Muscle of arm (tissue), 14 donors: ENCODE measurements at places on chromosomes 3 and 15.

DNA sequence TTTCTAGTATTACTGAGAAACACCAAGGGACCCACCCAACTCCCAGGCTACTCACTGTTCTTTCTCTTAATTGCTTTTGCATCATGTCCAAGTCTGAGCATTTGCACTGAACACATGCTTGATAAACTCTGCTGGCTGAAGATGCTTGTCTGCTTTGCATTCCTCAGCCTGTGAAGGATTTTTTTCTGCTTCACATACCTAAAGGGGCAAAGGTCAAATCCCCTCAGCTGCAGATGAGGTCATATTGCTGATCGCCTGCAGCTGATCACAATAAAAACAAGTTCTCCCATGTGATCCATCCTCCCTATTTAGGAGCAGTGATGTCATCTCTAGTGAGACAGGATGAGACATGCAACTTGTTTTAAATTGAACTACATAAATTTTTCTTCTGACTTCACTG is 84.6 kb upstream of the DCBLD2 start:
- DNase-seq, result peak; percentile 84

DNA sequence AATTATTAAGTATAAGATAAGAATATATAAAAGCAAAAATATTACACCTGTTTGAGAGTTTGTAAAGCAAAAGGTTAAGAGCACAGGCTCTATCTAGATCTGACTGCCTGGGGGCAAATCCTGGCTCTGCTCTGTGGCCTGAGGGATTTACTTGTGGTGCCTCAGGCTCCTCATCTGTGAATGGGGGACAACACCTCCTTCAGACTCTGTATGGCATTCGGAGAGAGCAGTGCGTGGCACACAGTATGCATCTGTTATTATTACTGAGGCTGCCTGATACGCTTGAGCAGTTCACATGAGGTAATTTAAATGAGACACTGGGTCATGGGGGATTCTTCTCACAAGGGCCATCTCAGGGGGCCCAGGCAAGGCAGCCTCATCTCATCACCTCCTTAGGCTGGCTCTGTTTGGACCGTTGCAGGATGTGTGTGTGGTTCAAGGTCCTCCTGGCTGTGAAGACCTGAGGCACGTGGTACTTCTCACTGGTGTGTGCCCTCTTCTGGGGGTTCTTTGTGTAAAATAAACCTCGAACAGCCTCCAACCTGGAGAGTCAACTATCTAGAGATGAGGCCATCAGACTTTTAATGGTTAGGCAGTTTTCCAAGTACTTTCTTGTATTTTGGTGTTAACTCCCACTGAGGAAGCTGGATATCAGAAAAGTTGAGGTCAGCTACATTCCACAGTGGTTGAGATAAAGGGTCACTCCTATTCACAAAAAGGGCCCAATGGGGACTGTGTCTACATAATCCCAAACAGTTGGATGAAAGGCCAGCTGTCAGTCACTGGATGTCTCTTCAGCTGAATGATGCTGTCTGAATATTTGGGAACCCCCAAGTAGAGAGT is 9.0 kb downstream of the GNB5 start:
- DNase-seq, result no peak

DNA sequence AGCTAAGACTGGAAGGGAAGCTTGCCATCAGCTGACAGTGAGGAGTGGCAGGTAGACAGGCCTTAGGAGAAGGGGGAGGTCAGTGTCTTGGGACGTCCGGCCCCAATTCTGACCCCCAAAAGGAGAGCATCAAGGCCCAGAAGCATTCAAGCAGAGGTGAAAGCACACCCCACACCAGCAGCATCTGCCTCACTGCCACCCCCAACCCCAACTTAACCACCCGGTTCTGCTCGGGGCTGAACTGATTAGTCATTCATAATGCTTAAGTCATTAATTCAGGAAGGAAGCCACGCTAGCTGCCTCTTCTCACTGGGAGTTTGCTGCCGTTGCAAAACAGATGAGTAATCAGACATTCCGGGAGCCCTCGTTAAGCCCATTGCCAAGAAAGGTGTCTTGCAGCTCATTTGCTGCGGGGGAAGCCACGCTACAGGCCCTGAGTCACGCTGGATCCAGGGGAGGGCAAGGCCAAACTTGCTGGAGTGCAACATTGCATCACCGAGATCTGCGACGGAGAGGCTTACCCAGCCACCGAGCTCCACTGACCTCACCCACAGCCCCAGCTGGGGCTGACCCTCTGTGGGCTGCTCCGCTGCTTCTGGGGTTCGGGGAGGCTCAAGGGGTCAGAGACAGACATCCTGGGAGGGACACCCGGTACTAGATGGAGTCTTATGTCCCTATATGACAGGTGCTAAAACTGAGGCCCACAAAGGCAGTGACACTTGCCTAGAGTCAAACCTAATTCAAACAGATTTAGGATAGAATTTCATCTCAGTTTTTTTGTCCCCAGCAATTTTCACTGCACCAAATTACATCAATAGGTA is 46.4 kb upstream of the HES1 start:
- DNase-seq, result no peak

GRCh38 chr3:49255112-49255511 is 21.9 kb downstream of the C3orf62 start:
- no peak for DNase-seq

DNA sequence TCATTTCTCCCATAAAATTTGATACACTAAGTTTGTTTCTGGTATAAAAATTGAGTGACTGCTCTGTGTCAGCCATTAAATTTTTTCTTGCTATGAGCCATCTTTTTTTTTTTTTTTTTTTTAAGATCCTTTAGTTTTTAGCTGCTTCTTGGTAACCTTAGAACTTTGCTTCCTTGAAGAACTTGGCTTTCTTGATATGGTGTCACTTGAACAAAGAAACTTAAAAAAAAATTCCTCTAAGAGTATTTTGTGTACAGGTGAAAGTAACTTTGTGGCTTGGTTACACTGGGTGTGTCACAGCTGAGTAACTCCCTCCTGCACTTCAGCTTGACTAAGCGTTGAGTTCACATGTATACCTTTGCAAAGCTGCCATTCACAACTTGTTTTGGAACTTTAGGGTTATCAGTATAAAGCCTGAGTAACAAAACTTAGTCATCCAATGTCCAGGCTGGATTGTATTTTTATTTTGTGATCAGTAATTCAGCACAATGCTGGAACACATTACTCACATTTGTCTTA is 6.5 kb downstream of the CHD2 start:
- no peak for DNase-seq

DNA sequence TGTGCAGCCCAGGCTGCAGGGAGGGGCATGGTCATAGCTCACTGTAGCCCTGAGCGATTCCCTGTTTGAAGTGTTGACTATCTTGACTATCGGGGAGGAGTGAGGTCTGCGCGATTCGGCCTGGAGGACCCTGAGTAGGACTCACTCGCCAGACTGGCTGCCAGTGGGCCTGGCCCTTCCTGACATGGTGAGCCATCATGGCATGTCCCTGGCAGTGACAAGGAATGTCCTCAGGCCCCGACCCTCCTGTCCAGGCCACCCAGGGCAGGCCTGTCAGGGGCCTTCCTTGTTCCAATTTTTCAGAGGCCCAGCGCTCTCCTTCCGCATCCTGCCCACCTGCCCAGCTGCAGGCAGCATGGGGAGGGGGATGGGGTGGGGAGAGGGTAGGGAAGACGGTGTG is 5.2 kb upstream of the OCA2 start:
- no peak for DNase-seq

DNA sequence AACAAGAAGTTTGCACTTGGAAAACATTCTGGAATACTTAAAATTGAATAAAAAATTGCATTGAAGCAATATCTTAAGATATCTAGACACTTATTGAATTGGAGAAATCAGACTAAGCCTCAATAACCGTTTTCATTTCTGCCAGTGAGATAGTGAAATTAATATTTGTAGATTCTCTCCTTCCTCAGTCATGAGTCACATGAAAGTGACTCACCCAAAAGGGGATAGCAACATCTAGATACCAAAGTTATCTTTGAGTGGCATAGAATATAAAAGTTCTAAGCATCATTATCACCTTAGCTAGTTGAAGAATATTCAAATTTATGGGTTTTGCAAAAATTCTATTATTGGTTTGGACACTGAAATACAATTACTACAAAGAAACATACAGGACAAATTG is 614.8 kb upstream of the ZNF717 start:
- no peak for DNase-seq

GRCh38 chr3:119765239-119765638 is 16.7 kb upstream of the NR1I2 start:
- DNase-seq, result no peak

- no peak for DNase-seq
These were observed 32.6 kb upstream of the NDUFB4 start for GRCh38 chr3:120563356-120564022.
